Stimulated activated CD4-positive, alpha-beta T cell treated with anti-CD3 and anti-CD28 coated beads, Interleukin-4, amount 100 ng/mL, for 1 hour (primary cell): ENCODE measurements at places on chromosomes 1 and 21.
A peak's percentile ranks its signal among the peaks of the same experiment; 100 is the strongest.

- DNase-seq = no peak
Measured at GRCh38 chr1:14740016-14740415, 141.5 kb downstream of the KAZN start.

GRCh38 chr1:26012864-26013263 lies 8.7 kb upstream of the EXTL1 start:
- DNase-seq = no peak

DNA sequence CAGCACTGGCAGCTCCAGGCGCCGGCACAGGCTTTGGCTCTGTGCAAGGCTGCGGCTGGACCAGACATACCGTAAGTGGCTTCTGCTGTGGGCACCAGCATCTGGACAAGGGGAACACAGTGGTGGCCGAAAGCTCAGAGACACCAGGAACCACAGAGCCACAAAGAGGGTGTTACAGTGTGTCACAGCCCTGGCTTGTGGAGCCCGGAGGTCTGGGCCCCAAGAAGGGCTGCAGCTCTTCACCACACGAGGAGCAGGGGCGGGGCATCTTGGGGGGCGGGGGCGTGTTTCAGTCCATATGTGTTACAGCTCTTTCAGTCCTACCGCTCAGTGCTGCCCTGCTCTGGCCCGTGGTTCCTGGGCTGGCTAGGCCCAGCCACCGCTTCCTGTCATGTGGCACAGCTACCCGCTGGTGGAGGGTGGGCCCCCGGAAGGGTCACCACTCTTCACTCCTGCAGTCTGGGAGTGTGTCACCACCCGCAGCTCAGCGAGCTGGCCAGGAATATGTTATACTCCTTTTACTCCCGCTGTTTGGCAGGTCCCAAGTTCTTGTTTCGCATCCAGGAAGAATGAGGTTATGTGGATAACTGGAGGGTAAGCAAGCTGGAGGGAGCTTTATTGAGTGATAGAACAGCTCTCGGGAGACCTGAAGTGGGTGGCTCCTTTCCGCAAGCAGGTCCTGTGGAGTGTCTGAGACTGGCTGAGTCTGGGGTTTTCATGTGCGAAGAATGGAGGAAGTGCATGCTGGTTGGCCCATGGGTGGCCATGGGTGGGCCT lies 3.3 kb upstream of the LSM10 start:
- DNase-seq = peak; percentile 58

DNA sequence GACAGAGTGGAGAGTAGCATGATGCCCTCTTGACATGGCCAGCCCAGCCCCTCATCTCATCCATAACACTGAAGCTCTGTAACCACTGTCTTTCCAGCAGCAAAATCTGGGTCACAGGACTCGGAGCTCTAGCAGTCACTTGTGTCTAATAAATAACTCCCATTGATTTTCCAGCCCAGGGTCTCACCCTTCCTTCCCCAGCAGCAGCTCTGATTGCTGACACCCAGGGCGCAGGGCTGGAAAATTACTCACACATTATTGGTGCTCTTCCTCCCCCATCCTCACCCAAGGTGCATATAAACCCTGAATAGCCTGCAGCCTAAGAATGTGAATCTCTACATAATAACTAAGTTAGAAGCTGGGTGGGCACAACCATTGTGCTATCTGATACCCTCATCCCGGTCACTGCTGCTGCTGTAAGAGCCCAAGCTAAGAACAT lies 21.1 kb upstream of the OR10J5 start:
- DNase-seq = no peak

DNA sequence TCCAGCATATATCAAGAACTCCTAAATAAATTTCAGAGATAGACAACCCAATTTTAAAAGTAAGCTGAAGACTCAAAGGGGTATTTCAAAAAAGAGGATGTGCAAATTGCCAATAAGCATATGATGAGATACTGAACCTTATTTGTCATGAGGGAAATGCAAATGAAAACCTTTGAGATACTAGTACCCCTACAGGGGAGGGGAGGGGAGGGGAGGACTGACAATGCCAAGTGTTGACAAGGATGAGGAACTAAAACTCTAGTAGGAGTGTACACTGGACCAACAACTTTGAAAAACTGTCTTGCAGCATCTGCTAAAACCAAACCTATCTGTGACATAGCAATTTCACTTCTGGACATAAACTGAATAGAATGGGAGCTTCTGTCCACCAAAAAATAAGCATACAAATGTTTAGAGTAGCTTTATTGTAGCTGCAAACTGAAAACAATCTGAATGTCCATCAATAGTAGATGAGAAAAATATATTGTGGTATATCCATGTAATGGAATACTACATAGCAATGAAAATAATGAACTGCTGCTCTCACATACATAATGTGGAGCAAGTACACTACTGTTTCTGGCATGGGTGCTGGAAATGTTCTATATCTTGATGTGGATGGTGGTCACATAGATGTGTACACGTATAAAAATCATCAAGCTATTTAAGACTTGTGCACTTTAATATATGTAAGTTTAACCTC lies 57.2 kb downstream of the CDK18 start:
- DNase-seq = no peak

- DNase-seq = no peak
Measured at GRCh38 chr1:20141466-20141865, 2.3 kb downstream of the PLA2G2F start.

- no peak for DNase-seq
Measured at GRCh38 chr21:38241029-38241740, 15.6 kb upstream of the KCNJ15 start.

DNA sequence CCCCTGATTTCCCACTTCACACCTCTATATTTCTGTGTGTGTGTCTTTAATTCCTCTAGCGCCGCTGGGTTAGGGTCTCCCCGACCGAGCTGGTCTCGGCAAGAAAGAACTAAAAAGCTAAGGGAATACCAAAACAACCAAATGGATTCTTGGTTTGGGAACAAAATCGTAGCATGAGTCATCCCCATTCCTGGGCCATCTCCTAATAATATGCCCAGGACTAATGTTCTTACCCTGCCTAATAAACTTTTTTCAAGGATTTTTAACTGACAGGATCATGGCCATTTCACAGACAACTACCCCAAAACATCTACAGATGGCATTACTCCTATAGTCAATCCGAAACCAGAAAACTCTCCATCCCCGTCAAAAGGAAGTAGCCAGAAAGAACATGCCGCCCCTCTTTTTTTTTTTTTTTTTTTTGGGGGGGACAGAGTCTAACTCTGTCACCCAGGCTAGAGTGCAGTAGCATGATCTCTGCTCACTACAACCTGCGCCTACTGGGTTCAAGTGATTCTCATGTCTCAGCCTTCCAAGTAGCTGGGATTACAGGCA lies 4.1 kb upstream of the HPDL start:
- DNase-seq = no peak
